Esophagus squamous epithelium (tissue), 5 donors: ENCODE measurements at places on chromosomes 4 and X.

GRCh38 chr4:3227878-3228675, 20.9 kb upstream of the MSANTD1 start:
- DNase-seq: no peak

- no peak for DNase-seq
These were observed 33.5 kb upstream of the RASSF6 start for GRCh38 chr4:73653695-73654106.

DNA sequence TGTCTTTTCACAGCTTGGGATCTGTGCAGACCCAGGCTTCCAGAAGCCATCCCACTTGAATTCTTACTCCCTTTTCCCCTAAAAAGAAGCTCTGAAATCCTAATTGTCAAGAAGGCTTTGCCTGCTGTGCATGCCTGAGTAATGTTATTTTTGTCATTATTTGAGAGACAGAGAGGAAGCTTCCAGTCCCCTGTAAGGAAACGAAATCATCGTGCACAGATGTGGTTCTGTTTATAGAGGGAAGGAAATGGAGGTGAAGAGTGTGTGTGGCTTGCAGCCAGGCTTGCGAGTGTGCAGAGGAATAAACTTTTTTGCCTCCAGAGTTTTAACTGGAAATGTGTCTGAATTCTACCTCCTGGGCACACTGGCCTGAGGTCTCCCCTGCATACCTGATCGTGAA, 70.2 kb downstream of the TBL1X start:
- no peak for DNase-seq

- no peak for DNase-seq
These were observed 356.6 kb upstream of the MAGEB2 start for GRCh38 chrX:29858714-29859113.

GRCh38 chrX:78708262-78708661, 39.3 kb upstream of the LPAR4 start:
- no peak for DNase-seq

DNA sequence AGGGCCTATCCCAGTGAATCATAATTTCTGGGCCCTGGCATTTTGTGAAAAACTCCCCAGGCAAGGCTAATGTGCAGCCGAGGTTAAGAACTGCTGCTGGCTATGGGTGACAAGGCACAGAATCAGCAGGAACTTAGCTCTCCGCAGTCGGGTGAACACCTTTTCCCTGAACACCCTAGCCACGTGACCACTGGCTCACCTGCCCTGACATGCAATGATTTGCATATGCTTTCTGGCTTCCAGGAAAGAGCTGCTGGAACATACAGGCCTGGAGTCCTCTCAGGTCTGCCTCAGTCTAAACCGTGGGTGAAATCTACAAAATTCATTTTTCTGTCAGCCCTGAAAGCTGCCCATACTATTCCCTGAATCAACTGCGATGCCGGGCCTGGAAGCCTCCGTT, 56.6 kb downstream of the ZNF827 start:
- DNase-seq: no peak
